ENCODE measurements at places on chromosomes 3 and 15.

- no peak for DNase-seq
Observed at GRCh38 chr3:127289706-127290575, 2.1 kb upstream of the PRR20G start.

DNA sequence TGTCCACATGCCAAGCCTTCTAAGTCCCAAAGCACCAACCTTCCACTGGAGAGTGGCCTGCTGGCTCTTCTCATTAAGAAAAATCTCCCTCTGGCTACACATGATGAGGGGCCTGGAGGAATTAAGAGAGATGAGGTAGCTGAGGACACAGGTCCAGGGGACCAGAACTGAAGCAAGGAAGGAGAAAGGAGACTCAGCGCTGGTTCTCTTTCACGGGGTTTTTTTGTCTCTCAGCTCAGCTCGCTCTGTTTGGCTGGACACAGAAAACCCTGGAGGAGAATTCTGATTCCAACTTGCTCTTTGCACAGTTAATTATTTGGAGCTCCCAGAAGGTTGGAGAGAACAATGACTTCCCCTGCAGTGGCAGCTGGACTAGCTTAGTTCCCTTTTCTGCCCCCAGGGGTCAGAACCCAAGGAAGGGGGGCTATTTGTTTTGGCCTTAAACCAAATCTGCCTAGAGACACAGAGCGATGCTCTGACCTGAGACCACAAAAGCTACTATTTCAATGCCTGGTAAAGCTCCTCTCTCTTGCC, 507.6 kb downstream of the FHIT start:
- no peak for DNase-seq

- no peak for DNase-seq
Observed at GRCh38 chr15:90022345-90022744, 21.2 kb downstream of the ZNF710 start.

- DNase-seq: no peak
Observed at GRCh38 chr3:103963599-103963998, 1403.1 kb upstream of the ALCAM start.

DNA sequence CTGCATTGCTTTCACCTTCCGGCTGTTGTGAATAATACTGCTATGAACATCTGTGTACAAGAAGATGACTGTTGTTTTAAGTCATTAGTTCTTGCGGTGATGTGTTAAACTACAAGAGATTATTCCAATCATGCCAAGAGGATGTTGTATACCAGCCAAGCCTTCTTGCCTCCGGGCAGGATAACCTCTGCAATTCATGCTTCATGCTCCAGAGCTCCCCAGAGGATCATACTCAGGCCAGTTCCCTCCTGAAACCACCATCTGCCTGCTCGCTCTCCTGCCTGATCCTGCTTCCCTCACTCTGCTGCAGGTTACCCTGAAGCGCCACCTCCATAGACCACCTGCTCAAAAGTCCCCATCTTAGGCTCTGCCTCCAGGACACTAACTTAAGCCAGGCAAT, 187.1 kb upstream of the PROK2 start:
- DNase-seq: no peak

DNA sequence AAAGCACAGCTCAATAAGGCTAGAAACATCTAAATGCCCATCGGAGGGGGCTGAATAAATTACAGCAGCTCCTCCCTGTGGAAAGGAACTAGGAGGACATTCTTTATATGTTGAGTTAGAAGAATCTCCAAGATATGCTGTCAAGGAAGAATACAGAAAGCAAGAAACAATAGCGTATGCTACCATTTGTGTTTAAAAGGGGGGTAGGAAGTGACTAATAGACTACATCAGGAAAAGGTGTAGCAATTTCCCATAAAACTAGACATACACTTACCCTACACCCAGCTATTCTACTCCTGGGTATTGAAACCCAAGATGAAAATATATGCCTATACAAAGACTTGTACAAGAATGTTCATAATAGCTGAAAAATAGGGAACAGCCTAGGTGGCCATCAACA, 21.6 kb downstream of the SEC61A1 start:
- no peak for DNase-seq

DNA sequence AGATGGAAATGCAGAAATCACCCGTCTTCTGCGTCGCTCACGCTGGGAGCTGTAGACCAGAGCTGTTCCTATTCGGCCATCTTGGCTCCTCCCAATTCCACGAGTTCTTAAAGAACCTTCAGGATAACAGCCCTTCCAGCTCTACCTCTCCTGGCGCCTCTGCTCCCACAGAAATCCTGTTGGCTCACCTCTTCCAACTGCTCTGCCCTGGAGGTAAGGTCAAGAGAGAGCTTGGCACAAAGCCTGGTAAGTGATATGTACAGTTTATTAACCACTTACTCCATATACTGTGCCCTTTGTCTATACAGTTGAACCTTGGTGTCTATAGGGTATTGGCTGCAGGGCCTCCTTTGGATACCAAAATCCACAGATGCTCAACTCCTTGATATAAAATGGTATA, 17.8 kb upstream of the FGF12 start:
- no peak for DNase-seq

GRCh38 chr15:91857224-91857585, 3.7 kb downstream of the SLCO3A1 start:
- peak; percentile 8 for DNase-seq

- DNase-seq: no peak
Observed at GRCh38 chr3:128072454-128073184, 20.4 kb downstream of the SEC61A1 start.

DNA sequence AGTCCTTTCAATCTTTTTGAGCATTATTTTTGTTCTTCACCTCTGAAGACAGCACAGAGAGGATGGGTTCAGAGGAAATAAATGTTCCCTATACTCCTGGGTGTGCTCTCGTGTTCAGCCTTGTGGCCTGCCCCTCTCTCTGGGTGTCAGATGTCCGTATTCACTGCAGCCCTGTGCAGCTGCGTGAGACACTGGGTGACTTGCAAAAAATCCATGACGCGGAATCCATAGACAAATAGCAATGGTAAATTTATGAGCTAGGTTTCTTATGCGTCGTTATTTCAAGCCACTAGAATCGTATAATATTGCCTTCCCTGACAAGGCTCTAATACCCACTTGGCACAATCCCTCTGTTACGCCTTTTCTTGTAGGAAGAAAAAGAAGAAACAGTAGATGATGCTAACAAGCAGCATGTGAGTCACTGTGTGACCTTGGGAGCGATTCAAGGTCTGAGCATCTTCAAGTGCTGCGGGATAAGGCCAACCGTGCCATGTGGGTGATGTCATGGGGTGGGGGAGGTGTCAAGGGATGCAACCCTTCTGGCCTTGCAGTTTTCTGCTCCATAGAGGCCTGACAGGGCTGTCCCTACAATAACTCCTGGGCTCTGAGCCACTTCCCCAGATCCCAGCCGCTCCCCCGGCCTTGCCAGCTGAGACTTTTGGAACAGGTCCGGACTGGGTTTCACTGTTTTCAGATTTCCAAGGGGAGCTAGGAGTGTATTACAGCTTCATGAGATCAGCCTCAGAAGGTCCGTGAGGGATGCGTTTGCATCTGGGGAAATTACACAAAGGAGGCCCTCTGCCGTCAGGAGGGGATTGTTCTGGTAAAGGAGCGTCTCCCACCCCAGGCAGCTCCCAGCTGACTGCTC, 47.6 kb upstream of the POMGNT2 start:
- no peak for DNase-seq

- DNase-seq: no peak
Observed at GRCh38 chr15:29018120-29018805, 132.5 kb downstream of the APBA2 start.

Measured in stimulated activated CD4-positive, alpha-beta T cell treated with anti-CD3 and anti-CD28 coated beads, Interleukin-1b, Interleukin-23, amount 100 ng/mL, for 48 hours (primary cell).